H7 (cell line): ENCODE measurements at places on chromosomes 7 and 10. TPM values are rescaled to one million over a fixed set of nuclear protein-coding genes. Genes with fewer than 3 reads are reported as not detected.

- DNase-seq: no peak
Measured at GRCh38 chr7:6590645-6591110, 857 bp downstream of the INTS15 start.

DNA sequence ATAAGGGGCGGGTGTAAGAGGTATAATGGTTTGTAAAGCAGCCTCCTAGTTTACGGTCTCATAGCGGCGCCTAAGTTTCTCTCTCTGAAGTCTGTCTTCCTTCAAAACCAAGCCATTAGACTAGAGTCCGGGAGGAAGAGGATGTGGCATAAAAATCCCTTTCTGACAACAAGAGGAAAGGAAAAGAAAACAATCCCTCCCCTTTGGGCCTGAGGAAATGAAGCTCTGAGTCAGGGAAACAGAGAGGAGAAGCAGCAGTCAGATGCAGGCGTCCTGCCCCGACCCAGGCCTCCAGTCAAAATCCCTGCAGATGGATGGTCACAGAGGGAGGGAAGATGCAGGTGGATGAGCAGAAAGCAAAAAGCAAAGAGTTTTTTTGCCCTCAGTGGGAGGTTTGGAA, 23.7 kb downstream of the PARP12 start:
- DNase-seq: no peak

GRCh38 chr7:32648408-32649156, 153.3 kb downstream of the AVL9 start:
- no peak for DNase-seq

- DNase-seq: peak; percentile 91
Measured at GRCh38 chr7:143345428-143345900, 17.0 kb downstream of the FAM131B start.

DNA sequence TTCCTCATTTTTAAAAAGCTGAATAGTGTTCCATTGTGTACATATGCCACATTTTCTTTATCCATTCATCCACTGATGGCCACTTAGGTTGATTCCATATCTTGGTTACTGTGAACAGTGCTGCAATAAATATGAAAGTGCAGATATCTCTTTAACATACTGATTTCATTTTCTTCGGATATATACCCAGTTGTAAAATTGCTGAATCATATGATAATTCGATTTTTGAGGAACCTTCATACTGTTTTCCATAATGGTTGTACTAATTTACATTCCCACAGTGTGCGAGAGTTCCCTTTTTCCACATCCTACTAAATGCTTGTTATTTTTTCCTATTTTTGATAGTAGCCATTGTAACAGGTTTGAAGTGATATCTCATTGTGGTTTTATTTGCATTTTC, 263.2 kb downstream of the STK31 start:
- no peak for DNase-seq

- DNase-seq: no peak
Measured at GRCh38 chr10:83248106-83248631, 891.1 kb upstream of the GHITM start.

DNA sequence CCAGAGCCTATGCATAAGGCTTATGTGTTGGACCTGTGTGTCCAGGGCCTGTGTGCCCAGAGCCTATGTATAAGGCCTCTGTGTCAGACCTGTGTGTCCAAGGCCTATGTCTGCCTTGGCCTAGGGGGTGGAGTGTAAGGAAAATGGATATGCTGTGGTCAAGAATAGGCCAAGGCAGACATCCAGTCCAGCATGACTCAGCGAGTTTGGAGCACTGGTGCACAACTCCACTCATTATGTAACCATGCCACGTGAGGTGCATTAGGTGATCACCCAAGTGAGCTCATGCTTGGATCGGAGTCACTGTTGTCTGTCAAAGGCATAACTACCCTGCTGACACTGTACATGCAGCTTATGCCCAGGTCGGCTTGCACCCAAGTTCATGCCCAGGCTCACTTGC, 238.9 kb downstream of the CACNA2D1 start:
- no peak for DNase-seq

DNA sequence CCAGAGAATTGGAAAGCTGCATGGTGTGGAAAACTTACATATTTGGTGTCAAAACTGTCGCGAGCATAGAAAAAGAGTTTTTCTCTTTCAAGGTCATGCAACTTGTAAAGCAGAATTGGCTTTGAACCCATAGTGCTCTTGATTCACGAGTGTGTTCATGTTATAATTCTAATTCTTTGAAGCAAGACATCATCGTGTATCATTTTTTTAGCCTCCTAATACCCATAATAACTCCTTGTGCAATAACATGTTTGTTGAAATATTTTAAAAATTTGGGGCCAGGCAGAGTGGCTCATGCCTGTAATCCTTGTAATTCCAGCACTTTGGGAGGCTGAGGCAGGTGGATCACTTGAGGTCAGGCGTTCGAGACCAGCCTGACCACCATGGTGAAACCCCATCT, 4.2 kb downstream of the CCL24 start:
- DNase-seq: no peak

GRCh38 chr7:1569016-1569415, 816 bp downstream of the PSMG3 start:
- DNase-seq: no peak

DNA sequence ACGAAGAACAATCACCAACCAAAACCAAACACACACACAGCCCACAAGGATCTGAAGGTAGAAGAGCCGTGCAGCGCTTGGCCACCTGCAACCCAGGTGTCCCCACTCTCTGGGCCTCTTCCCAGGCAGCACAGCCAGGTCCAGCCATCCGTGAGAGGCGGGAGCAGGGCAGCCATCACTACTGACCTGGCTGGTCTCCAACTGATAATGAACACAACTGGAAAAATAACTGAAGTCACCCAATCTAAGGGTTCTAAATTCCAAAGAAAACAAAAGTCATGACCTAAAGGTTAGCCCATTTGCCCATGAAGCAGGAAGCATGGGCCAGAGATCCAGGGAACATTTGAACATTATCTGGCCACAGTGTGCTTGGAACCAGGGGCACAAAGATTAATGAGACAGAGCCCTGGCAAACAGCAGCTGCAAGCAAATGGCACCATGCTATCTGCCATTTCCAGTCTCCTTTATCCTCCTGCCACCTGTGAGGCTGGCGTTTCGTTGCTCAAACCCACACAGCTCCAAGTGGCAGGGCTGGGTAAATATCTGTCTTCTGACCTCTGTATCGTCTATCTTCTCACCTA, 207.9 kb downstream of the TNS3 start:
- no peak for DNase-seq

DNA sequence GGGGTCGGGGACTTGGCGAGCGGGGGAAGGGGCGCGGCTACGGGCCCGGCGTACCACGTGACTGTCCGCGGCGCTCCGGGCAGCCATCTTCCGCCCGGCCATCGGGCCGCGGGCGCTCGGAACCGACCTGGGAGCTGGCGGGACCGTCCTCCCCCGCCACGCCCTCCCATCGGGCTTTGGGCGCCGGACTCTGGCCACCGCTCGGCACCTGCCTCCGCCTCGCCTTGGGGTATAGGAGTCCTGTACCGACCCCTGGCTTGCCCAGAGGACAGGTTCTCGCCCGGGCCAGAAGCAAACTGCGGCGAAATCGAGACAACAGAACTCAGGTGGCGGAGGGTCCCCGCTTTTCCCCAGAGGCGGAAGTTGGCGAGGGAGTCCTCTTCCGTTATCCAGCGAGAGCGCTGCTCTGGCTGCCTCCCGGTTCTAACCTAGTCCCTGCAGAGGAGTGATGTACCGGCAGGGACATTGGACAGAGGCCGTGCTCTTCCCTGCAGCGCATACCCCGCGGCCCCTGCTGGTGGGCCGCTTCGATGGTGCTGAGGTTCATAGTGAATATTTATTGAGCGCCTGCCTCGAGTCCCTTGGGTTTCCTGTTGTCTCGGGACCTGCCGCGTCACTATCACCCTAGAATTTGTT, 1.2 kb upstream of the SGMS1 start:
- DNase-seq: peak; percentile 92

- DNase-seq: peak; percentile 32
Measured at GRCh38 chr10:34252111-34252510, 563.0 kb downstream of the PARD3 start.

- DNase-seq: no peak
Measured at GRCh38 chr7:16395121-16395520, 26.2 kb downstream of the CRPPA start.

- no peak for DNase-seq
Measured at GRCh38 chr7:155584763-155585531, 38.6 kb upstream of the CNPY1 start.

GRCh38 chr7:133649593-133649992, 396.7 kb downstream of the EXOC4 start:
- DNase-seq: no peak

DNA sequence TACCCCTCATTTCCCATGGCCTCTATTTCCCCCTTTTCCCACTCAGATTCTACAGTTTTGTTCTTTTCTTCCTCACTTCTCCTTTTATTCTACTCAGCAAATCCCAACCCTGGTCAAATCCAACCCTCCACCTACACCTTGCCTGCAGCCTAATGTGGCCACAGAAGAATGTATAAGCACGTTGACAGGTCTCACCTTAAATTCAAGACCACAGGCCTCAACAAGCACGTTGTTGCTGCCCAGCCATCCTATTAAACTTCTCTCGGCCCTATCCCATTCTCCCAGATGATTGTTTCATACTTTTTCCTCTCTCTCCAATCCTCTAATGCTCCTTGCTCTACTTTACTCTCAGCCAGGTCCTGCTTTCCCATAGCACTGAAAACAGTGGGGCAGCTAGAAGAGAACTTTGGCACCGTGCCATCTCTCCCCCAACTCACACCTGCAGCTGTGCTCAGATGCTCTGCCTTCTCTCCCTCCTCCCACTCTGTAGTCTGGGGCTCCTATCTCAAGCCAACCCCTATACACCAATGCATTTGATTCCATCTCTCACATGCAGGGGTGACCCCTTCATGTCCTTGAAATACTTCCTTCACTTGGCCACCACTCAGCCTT, 6.8 kb upstream of the EIF3A start:
- DNase-seq: no peak

DNA sequence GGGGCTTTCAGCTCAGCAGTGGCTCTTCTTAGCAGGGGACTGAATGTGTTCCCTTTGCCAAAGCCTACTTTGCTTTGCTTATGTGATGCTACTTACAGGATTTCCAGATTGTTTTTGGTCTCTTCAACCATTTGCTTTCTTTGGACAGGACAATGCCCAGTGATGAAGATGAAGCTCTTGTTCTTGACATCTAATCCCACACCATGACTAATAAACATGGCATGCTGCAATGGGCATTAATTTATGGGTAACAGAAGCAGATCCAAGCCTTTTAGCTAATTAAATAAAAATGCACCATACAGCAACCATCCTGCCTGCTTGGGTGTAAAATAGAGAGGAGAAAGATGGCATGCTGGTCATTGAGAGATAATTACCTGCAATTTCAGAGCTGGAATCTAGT, 175.5 kb upstream of the ITGB1 start:
- no peak for DNase-seq

GRCh38 chr7:25918731-25919130, 233.3 kb upstream of the NFE2L3 start:
- DNase-seq: no peak

- DNase-seq: no peak
Measured at GRCh38 chr10:116099023-116099420, 174.0 kb downstream of the GFRA1 start.

- DNase-seq: no peak
Measured at GRCh38 chr7:106617860-106618259, 43.1 kb downstream of the CCDC71L start.

GRCh38 chr10:61746377-61746776, 83.6 kb downstream of the CABCOCO1 start:
- no peak for DNase-seq

- DNase-seq: no peak
Measured at GRCh38 chr7:96059075-96059474, 262.8 kb downstream of the SLC25A13 start.

GRCh38 chr10:27359792-27360355, 119.3 kb upstream of the ACBD5 start:
- DNase-seq: no peak

DNA sequence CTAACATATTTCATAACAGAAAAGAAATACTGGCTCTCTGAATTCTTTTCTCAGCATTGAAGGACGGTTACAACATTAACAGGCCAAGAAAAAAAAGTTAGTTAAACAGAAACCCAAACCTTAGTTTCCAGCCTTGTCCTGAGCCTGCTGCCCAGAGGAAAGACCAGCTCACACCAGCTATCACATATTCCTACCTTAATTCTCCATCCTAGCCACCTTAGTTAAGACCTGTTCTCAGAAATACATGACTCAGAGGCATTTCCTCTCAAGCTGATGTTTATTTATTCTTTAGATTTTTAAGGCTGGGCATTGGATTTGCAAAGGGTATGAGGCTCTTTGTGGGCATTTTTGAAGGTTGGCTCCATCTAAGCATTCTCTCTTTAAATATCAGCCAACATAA, 34.3 kb upstream of the ADAM12 start:
- no peak for DNase-seq

- no peak for DNase-seq
Measured at GRCh38 chr10:131930586-131931330, 29.9 kb downstream of the PPP2R2D start.

DNA sequence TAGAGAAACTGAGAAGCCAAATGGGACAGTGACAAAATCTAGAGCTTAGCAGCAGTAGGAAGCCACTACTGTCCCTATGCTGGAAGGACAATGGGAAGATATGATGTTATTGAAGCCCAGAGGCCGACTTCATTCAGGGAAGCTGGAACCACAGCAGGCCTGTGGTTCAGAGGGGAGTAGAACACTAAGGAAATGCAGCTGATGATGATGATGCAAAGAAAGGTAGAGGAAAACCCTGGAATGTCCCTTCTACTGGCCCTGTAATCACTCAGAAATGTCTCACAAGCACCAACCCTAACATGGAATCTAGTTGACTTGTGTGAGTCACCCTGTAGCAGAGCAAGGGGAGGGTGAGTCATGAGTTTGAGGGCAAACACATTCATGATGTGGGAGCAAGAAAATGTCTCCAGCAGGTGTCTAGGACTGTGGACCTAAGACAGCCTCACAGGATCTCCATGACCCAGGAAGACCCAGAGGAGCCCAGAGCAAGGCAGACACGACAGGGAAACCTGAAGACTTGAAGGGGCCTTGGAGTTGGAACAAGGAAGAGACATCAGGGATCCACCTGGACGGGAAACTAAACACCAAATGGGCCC, 37.0 kb upstream of the LRRC17 start:
- no peak for DNase-seq

- no peak for DNase-seq
Measured at GRCh38 chr7:116546054-116546453, 21.2 kb downstream of the CAV1 start.

GRCh38 chr10:48452879-48453412, 146.5 kb downstream of the MAPK8 start:
- peak; percentile 27 for DNase-seq

Gene OTUD1
- total RNA-seq: 3.1 and 6.2 TPM in 2 replicates

Gene ZNF22
- 20.2 and 23.1 TPM in 2 replicates for total RNA-seq

Gene LEP
- not detected in 2 replicates for total RNA-seq

Gene PDK4
- 0.59 and 0.62 TPM in 2 replicates for total RNA-seq

Gene SPDYE8
- not detected in 2 replicates for total RNA-seq

Gene HOXA11
- not detected in 2 replicates for total RNA-seq

Gene COL28A1
- 0.17 and 0.22 TPM in 2 replicates for total RNA-seq

Gene MMS19
- 177 and 188 TPM in 2 replicates for total RNA-seq

Gene C7orf33
- not detected in 2 replicates for total RNA-seq

Gene FAM53B
- total RNA-seq: 37.4 and 40.8 TPM in 2 replicates

Gene EFCAB10
- 2.0 and 2.3 TPM in 2 replicates for total RNA-seq

Gene PNLIPRP1
- not detected in 2 replicates for total RNA-seq

Gene OAT
- total RNA-seq: 214 and 241 TPM in 2 replicates

Gene CPA4
- total RNA-seq: not detected in 2 replicates

Gene SFMBT2
- total RNA-seq: 1.8 and 3.5 TPM in 2 replicates

Gene ARHGEF35
- 1.4 and 1.6 TPM in 2 replicates for total RNA-seq
